ENCODE measurements at places on chromosomes 2 and 18.

DNA sequence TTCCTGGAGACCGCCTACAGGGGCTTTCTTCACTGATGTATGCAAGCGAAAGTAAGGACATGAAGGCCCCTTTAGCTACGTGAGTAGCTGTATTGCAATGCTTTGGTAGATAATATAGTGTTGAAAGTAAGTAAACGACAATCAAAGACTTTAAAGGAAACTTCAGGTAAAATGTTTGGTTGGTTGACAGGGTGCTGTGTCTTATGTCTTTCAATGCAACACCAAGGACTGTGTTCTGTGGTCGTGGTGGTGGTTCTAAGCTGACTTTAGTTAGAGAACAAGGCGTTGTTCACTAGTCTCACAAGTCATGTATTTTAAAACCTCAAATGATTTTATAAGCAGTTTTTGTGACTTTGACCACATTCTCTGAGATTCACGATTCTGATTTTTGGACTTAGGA is 58.0 kb upstream of the CABYR start:
- peak; percentile 15 for DNase-seq

DNA sequence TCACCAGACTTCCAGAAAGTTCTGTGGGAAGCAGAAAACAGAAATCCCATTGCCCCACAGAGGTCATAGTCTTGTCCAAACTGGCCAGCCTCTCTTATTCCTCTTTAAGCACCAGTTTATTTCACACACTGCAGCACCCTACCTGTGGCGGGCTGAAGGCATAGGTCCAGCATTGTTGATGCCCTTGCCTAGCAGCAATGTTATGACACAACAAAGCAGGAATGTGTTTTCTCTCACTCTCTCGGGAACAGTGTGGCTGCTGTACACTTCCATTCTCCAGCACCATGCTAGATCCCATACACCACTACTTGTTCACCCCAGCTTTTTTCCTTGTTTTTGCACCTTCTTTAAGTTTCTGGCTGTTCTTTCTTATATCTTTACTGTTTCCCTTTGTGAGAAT is 181.6 kb downstream of the DNAH6 start:
- DNase-seq: no peak

DNA sequence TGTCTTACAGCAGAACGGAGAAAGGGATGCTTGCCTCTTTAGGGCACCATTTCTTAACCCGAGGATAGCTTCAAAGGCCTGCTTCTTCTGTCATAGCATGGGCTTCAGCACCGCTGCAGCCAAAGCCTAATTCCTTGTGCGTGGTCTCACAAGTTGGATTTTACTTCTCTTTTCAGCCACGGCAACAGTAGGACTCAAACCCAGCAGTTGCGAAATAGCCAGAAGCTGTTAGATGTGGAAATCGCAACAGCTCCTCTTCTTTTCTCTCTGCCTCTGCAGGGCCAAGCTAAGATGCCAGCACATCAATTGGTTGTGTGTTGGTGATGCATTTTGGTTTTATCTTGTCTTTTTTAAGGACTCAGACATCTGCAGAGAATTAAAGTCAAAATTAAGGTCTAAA is 3.1 kb downstream of the NRXN1 start:
- no peak for DNase-seq

- no peak for DNase-seq
Observed at GRCh38 chr2:201933792-201934237, 99.8 kb upstream of the FZD7 start.

DNA sequence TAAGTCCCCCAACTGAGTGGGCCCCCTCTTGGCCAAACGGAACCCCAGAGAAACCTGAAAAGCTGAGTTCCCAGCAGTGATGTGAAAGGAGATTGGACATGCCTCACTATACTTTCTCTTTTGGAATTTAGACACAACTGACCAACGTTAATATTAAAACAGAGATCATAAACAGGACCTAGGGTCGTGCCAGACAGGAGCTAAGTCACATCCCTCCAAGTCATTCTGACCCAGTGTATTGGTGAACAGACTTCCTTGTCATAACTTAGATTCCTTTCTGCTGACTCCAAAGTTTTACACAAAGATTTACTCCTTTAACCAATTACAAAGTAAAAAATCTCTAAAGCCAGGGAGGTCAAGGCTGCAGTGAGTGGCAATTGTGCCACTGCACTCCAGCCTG is 46.9 kb downstream of the UXS1 start:
- DNase-seq: no peak

- no peak for DNase-seq
Observed at GRCh38 chr18:39781565-39781964, 2173.5 kb upstream of the PIK3C3 start.

DNA sequence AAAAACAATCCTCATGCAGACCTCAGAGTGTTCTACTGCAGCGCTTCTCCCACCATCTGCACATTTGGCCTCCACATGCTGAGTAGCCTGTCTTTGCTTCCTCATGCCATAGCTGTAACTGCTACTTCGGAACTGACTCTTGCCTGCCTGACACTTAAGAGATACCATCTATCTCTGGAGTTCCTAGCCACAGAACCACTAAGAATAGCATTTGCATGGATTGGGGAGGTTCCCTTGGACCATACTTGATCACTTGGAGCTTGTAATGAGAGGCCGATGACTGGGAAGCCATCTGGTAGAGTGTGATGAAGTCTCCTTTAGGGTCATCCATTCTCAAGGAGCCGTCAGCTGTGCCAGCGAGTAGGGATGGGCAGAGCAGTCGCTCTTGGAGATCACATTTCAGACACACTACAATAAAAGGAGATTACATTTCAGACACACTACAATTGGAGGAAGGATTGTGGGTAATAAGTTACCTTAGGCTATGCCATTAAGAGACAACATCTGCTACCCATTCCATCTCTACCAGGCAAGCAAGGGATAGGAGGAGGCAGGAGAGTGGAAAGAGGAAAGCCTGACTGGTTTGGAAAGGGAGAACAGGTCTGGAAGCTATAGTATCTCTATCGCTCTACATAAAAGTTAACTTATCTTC is 21.8 kb downstream of the DOK1 start:
- no peak for DNase-seq

DNA sequence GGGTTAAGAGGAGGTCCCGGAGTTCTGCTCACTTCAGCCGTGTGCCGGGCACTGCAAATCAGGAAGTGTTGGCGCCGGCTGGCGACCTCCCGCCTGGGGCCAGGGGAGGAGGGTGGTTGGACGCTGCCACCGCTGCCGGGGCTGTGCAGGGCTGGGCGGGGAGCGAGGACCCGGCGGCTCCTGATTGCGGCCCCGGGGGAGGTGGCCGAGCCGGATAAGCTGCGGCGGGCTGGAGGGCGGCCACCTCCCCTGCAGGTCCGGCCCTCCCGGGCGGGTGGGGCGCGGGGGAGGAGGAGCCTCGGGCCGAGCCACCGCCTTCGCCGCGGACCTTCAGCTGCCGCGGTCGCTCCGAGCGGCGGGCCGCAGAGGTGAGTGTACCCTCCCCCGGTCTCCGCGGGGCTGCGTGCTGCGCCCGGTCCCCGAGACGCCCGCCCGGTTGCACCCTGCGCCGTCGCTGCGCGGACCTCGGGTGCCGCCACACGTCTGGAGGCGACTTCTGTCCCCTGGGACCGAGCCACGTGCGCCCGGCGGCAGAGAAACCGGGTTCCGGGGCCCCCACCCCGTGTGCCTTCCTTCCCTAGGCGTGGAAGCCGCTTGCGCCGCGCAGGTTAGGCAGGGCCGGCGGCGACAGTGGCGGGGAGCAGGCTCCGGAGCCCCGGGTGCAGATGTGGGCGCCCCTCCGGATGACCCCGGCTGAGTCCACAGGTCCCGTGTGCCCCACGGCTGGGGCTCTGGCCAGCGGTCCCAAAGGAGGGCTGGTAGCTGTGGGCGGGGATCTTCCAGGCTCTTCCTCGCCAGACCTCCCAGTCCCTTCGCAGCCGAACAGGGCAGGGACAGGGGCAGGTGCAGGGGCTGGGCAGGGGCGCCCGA is at the start of gene STEAP3:
Gene STEAP3, plus strand, starts transcription at position 314 of the 870 bp plus-strand sequence. CDS start 7,179 bp downstream, outside the sequence.
- DNase-seq: no peak

- DNase-seq: no peak
Observed at GRCh38 chr18:10065296-10065695, 151.5 kb downstream of the VAPA start.

GRCh38 chr18:47146206-47146605 is 4.1 kb downstream of the HDHD2 start:
- no peak for DNase-seq

- no peak for DNase-seq
Observed at GRCh38 chr18:14924226-14924625, 176.3 kb downstream of the ANKRD30B start.

DNA sequence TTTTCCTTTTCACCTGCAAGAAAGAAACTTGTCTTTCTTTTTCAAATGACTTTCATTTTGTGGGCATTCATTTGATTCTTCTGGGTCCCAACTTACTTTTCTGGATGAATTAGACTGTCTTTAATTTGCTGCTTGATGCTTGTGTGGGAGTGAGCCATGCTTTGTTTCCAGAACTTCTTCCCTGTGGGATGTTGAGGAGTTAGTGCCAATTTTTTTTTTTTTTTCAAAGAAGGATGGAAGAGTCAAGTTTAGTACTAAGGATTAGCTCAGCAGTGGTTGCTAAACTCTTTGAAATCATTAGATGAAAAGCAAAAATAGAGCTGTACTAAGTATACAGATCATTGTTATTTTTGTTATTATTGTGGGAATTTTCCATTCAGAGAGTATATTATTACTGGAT is 17.2 kb upstream of the KCTD1 start:
- no peak for DNase-seq

DNA sequence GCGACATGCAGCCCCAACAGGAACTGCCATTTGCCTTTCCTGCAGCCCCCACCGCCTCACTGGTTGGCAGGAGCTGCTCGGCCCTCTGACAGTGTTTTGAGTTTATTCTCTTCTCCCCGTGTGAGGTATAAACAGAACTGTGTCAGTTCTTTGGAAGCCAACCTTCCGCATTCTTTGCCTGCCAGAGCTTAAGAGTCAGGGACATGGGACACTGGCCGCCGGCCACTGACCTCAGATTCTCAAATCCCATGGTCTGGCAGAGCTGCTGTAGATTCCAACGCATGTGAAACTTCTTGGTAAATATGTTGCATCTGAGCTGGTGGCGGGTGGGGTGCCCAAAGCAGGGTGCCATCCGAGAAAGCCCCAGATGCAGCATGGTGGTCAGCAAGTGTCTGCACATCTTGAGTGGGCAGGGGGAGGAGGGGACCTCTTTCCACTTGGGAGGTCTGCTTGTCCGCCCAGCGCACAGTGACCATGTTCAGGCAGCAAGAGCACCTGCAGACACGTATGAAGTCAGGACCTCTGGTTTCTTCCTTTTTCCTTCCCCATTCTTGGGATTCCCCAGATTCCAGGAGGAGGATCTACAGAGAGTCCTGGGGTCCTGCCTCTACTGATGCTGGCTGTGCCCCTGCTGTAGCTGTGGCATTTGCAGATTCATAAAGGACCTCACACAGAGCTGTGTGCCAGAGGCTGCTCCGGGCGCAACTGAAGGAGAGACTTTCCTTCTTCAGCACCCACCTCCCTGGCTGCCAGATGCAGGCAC is 23.8 kb downstream of the ASB18 start:
- DNase-seq: no peak

GRCh38 chr2:69628325-69629021 is 15.1 kb downstream of the AAK1 start:
- peak; percentile 30 for DNase-seq

- no peak for DNase-seq
Observed at GRCh38 chr18:57920036-57920435, 116.9 kb upstream of the ATP8B1 start.

DNA sequence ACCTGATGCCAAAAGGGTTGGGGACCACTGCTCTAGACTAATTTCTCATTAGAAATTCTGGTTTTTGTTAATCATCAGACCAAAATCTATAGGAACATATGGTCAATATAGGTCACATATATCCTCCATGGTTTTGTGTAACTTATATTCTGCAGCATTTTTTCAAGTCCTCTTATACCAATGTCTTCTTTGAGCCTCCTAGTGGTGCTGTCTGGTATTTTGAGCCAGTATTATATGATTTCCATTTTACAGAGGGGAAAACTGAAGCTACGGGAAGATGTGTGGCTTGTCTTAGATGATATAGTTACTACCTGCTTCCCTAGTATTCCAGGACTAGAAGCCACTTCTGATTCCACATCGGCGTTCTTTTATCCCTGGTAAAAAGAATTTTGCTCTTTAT is 13.8 kb downstream of the MAPK4 start:
- DNase-seq: no peak

Measured in activated CD4-positive, alpha-beta T cell treated with anti-CD3 and anti-CD28 coated beads for 48 hours (primary cell).